GM12892 (cell line): ENCODE measurements at places on chromosomes 7 and 10.

DNA sequence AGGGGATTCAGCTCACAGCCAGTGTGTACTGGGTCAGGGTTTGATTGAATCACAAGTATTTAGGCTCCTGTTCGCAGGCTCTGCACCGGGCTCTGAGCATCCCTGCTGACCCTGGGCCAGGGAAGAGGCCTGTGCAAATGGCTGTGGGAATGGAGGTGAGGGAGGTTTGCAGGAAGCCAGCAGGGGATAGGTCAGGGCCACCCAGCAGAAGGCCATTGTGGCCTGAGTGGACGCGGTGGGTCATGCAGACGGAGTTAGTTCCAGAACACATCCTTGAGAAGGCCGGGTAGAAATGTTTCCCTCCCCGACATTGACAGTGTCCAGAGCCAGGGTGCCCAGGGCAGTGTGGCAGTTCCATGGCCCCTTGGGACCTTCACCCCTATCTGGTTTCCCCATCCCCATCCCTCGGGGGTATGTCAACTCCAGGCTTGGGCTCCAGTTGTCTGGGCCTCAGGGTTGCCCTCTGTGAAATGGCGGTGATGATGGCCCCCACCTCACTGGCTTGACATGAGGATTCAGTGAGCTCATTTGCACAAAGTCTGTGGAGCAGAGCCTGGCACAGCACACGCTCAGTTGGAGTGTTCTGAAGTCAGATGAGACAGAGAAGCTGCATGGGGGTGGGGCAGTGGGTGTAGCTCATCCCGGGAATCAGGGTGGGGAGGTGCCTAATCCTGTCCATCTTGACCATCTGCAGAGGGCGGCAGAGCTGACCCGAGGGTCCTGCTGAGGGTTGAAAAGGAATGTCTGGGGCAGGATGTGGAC lies 107.6 kb downstream of the ADCY1 start:
- no peak for DNase-seq

DNA sequence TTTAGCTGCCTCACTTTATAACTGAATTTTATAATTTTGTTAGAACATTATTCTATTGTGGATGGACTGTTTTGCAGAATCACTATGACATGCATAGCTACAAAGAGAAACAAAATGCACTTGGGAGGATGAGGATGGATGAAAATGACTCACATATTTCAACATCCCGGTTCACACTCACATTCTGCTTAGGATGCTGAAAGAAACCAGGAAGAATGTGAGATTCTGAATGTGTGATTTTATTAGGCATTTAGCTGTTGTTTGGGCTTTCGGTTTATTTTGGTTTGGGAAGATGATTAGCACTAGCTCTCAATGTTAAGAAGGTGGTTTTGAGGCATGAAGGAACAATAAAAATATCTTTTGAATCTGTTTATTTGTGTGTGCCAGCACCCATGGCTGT lies 235.5 kb downstream of the SEMA3E start:
- no peak for DNase-seq

DNA sequence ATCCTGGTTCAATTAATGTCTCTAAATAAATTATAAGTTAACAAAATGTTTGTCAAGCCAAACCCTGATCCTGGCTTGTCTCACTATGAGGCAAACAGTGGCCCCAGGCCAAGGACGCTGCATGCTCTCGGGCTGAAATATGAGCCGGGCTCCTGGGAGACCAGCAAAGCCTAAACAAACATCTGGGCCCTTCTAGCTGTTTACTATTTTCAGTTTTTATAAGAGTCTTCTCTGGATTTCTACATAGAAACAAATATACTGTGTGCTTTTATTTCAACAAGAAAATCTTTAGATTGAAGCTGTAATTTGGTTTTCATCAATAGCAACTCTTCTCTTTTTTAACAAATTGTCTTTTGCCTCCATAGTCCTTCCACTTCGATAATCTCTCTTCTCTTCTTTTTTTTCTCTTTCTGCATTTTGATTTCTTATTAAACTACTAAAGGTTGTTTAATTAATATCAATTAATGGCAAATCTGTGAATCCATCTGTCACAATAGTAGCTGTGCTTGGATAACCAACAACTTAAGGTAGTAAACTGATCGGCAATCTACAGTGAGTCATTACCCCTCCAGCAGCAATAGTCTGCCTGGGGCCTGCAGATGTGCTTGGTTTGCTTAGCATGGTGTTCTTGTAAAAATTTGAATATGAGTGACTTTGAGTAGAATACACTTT lies 83.3 kb upstream of the DNAJC1 start:
- DNase-seq: no peak

DNA sequence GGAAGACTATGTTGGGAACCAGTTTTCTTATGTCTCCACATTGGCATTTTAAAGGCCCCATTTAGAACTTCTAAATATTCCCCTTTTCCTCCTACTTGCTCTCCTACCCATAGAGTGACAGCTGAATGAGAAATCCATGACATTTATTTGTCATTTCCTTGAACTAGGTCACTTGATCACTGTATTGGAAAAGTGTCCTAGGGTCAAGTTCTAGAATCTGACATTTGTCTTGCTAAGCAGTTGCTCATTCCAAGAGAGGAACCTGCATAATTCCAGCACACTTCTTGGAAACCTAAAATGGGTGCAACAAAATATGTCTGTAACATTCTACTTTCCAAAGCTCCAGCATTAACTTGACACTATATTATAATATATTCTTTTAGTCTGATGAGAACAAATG lies 3.6 kb upstream of the DPY19L1 start:
- no peak for DNase-seq

DNA sequence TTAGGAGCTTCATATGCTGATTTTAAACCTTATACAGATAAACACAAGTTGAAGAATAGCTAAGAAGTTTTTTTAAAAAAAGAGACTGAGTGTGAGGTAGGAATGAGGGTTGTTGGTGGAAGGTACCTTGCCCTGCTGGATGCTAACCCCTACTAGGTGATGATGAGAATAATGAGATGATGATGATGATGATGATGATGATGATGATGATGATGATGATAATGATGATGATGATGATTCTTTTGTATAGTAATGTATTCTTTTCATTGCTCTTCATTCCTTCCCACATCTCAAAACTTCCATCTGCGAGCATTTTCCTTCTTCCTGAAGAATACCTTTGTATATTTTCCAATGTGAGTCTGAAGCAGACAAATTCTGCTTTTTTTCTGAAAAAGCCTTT lies 14.1 kb upstream of the TMEM273 start:
- no peak for DNase-seq

DNA sequence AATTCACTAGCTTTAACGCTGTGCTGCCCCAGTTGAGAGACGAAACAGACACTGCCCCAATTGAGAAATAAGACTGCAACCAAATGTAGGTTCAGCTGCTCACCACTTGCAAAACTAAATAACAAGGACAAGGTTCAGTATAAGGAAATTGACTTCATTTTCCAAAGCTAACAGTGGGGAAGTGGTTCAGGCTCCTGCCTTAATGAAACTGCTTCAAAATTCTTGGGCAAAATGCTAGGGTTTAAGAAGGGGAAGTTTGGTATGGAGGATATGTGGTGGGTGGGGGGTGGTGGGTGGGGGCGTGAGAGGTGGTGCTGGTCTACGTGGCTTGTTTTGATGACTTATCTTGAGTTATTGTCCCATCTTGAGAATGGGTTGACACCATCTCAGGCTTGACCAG lies 21.8 kb downstream of the MRPL32 start:
- DNase-seq: no peak

DNA sequence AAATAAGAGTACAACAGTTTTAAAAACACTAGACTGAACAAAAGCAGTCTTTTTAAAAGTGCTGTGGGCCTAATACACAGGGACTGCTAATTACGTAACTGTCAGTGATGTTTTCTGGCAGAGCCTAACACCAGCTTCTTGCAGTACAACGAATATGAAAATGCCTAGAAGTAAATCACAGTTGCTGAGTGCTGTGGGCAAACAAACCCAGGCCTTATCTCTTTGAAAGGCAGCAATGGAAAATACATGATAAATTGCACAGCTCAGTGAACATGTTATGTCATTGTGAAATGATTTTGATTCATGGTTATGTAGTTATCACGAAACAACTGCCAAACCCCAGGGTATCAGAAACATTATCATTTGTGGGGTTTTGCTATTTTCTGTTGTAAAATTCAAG lies 428.4 kb downstream of the GFRA1 start:
- DNase-seq: no peak

- no peak for DNase-seq
Observed at GRCh38 chr10:98302741-98303365, 34.9 kb upstream of the LOXL4 start.

- no peak for DNase-seq
Observed at GRCh38 chr7:142500366-142500765, 242.5 kb upstream of the PRSS58 start.

DNA sequence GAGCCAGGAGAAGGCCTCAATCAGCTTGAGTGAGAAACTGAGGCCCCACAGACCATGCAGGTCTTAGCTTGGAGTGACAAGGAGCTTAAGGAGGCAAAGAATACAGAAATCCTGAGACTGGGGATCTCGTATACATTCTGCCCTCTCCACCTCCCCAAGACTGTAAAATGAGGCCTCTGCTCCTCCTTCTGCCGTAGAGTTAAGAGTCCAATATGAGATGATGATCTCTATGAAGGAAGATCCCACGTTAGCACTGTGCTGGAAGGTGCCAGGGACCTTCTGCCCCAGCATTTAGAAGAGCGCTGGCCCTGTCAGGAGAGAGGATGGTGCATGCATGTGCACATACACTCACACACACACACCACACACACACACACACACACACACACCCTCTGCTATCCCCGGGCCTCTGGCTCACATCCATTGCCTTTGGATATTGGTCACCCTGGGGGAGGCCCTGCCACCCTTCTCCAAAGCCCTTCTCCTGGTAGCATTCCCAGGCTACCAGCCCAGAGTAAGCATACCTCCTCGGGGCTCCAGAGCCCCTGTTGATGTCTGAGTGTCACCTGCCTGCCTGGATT lies 15.0 kb downstream of the ZCCHC24 start:
- DNase-seq: no peak

- DNase-seq: no peak
Observed at GRCh38 chr10:48896756-48897440, 42.7 kb downstream of the LRRC18 start.

- no peak for DNase-seq
Observed at GRCh38 chr10:121165276-121165675, 314.1 kb downstream of the WDR11 start.

DNA sequence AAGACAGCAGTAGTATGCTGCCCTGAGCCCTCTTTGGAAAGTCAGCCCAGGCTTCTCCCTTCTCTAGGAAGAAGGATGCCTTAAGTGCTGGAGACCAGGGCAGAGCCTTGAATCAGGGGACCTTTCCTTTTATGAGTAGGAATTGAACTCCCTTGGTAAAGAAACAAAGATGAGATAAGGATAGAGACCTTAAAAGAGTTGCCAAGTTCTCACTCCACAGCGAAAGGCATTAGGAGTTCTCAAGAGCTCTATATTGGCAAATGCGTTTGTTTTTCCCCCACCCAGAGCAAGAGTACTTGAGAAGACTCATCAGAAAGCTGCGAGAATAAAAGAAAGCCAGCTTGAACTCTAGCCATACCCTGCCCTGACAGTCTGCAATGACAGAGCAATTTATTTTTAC lies 72.9 kb upstream of the OGDHL start:
- no peak for DNase-seq

- DNase-seq: no peak
Observed at GRCh38 chr10:34408956-34409355, 406.1 kb downstream of the PARD3 start.

GRCh38 chr10:14173706-14174594 lies 156.8 kb downstream of the FRMD4A start:
- no peak for DNase-seq

GRCh38 chr10:133225707-133226191 lies 4.3 kb upstream of the UTF1 start:
- DNase-seq: no peak

- no peak for DNase-seq
Observed at GRCh38 chr7:52257890-52258289, 777.5 kb upstream of the POM121L12 start.

DNA sequence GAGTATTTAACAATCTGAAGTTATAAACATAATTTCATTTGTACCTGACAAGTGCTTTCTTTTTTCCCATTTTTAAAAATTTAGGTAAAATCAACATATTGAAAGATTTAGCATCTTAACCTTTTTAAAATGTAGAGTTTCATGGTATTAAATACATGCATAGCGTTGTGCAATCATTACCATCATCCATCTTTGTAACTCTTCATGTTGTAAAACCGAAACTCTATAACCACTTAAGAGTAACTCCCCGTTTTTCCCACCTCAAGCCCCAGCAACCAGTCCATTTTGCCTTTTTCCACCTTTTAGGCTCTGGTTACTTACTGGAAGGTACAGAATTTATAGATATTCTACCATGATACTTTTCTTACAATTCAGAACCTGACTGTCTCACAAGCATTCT lies 892.5 kb downstream of the DNAJB9 start:
- no peak for DNase-seq

DNA sequence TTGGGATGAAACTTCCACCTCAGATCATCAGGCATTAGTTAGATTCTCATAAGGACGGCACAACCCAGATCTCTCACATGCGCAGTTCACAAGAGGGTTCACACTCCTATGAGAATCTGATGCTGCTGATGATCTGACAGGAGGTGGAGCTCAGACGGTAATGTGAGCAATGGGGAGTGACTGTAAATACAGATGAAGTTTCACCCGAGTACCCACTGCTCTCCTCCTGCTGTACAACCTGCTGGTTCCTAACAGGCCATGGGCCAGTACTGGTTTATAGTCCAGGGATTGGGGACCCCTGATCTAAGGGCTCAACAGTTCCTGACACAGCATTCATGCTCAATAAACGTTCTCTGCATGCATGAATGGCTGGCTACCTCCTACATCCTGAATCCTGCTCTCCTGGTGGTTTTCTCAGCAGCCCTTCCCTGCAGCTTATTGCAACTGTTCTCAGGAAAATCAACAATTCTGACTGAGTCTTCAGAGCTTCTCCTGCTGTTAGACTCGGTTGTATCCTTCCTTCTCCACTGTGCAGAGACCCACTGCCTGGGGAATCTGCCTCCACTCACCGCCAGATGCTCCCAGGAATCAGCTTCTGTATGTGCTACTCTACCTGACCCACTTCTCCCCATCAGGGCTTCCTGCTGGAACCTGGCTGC lies 17.4 kb downstream of the PDE6C start:
- DNase-seq: no peak

DNA sequence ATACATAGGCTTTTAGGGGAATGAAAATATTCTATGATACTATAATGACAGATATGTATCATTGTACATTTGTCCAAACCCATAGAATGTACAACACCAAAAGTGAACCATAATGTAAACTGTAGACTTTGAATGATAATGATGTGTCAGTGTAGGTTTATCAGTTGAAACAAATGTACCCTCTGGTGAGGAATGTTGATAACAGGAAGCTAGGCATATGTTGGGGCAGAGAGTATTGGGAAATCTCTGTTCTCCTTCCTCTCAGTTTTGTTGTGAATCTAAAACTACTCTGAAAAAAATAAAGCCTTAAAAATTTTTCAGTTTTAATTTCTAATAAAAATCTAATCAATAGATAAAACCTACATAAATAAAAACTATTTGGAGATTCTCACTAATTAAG lies 36.9 kb downstream of the C1GALT1 start:
- DNase-seq: no peak
